ENCODE measurements at places on chromosomes 11 and 22.

- peak; percentile 44 for DNase-seq
These were observed 89.7 kb upstream of the PHOX2A start for GRCh38 chr11:72333661-72334060.

GRCh38 chr22:38462960-38463784 is 4.7 kb upstream of the KDELR3 start:
- DNase-seq: no peak

GRCh38 chr22:49992921-49993648 is 19.5 kb downstream of the IL17REL start:
- peak; percentile 84 for DNase-seq

GRCh38 chr22:20771918-20772625 is 1.8 kb upstream of the SERPIND1 start:
- no peak for DNase-seq

- peak; percentile 34 for DNase-seq
These were observed 41.8 kb upstream of the AMPD3 start for GRCh38 chr11:10413268-10413667.

DNA sequence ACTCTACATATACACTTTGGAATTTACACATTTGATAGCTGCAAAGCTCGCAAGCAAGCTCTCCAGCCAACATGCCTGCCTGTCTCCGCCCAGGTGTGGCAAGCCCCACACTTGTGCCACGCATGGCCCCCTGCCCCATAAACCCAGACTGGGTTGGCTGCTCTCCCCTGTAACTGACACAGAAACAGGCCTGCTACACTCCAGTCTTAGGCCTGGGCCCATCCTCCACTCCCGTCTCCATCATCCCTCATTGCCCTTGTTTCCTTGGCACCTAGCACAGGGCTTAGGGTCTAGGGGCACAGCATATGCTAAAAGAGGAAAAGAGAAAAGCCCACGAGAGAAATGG is 41.4 kb downstream of the PACSIN2 start:
- DNase-seq: no peak

- DNase-seq: no peak
These were observed 30.2 kb downstream of the C11orf91 start for GRCh38 chr11:33670250-33671011.

GRCh38 chr22:24772493-24773220 is 1.9 kb downstream of the PIWIL3 start:
- DNase-seq: no peak

- DNase-seq: no peak
These were observed 15.7 kb downstream of the SLN start for GRCh38 chr11:107696140-107696539.

DNA sequence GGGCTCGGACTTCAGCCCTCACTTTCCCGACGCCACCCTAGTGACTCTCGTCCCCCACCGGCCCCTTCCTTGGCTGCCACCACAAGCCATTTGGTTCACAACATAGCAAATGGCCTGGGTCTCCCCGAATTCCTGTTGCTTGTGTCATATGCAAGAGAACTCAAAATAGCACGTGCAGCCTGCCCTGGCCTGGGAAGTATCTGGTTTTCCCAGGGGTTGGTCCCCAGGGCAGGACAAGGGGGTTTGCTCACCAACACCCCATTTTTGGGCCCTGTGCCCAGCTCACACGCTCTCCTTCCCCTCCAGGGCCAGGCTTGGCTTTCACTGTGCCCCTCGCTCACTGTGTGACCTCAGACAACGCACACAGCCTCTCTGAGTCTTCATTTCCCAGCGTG is 12.8 kb upstream of the TPCN2 start:
- DNase-seq: no peak
